Breast epithelium (tissue), 4 donors: ENCODE measurements at places on chromosomes 16 and 17. TPM values are rescaled to one million over a fixed set of nuclear protein-coding genes. Genes with fewer than 3 reads are reported as not detected.

Gene ZFPM1
- 2.3 TPM for total RNA-seq

Gene UNKL
- total RNA-seq, result 27.5 TPM

Gene TP53TG3F
- not detected for total RNA-seq

Gene SHCBP1
- total RNA-seq, result 0.33 TPM

DNA sequence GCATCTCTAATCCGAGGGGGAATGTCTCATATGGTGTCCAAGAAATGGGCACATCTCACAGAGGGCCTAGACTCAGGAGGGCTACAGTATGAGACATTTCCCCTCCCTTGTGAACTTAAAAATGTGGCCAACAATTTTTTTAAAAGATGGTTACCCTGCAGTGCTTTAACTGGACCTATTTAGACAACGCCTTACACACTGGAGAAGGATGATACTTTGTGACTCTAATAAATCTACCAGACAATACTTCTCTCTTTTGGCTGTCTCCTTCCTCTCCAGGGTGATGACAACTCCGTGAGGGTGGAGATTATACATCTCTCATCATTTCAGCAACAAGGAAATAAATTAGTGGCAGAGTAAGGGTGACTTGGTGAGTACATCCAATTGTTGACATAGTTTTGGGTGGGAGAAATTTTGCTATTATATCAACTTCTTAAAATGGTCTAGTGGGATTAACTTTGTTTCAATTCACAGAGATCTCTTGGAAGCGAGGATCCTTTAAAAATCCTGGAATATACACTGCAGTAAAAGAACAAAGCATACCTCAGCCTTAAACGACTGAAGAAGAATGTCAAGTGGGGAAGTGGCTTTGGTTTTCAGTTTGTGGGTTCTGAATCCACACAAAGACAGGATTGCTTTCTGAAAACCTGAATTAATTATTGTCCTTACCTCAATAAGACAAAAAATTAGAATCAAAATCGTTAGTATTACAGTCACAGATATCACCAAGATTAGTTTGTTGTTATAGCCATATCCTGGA, 89.8 kb downstream of the KPNA2 start:
- no peak for DNase-seq
- H3K27ac ChIP-seq, result no peak overlapping the region
- H3K36me3 ChIP-seq, result no peaks in the 10 kb centered on the region
- H3K4me3 ChIP-seq, result no peak overlapping the region
- H3K27me3 ChIP-seq, result no peaks in the 10 kb centered on the region
- no peaks in the 10 kb centered on the region for H3K4me1 ChIP-seq

GRCh38 chr17:444879-445454, 92.4 kb upstream of the RPH3AL start:
- no peaks in the 10 kb centered on the region for H3K27me3 ChIP-seq
- no peak overlapping the region for H3K27ac ChIP-seq
- H3K4me3 ChIP-seq, result no peak overlapping the region
- no peak for DNase-seq
- H3K4me1 ChIP-seq, result no peaks in the 10 kb centered on the region

- no peaks in the 10 kb centered on the region for H3K36me3 ChIP-seq
- no peak for DNase-seq
- H3K27me3 ChIP-seq, result no peaks in the 10 kb centered on the region
- H3K4me1 ChIP-seq, result no peaks in the 10 kb centered on the region
- H3K4me3 ChIP-seq, result no peak overlapping the region
Observed at GRCh38 chr16:81515281-81515680, 70.7 kb downstream of the CMIP start.
